GF-D8 (cell line): ENCODE measurements at places on chromosomes 4 and X.

- DNase-seq, result no peak
These were observed 8.8 kb downstream of the TMPRSS11D start for GRCh38 chr4:67874986-67875385.

- peak; percentile 8 for DNase-seq
These were observed 487 bp downstream of the TBCK start for GRCh38 chr4:106315476-106315967.

- peak; percentile 63 for DNase-seq
These were observed 28.3 kb upstream of the AP1S2 start for GRCh38 chrX:15882704-15883539.

GRCh38 chr4:126604268-126604867 is 1028.4 kb upstream of the INTU start:
- DNase-seq, result no peak

DNA sequence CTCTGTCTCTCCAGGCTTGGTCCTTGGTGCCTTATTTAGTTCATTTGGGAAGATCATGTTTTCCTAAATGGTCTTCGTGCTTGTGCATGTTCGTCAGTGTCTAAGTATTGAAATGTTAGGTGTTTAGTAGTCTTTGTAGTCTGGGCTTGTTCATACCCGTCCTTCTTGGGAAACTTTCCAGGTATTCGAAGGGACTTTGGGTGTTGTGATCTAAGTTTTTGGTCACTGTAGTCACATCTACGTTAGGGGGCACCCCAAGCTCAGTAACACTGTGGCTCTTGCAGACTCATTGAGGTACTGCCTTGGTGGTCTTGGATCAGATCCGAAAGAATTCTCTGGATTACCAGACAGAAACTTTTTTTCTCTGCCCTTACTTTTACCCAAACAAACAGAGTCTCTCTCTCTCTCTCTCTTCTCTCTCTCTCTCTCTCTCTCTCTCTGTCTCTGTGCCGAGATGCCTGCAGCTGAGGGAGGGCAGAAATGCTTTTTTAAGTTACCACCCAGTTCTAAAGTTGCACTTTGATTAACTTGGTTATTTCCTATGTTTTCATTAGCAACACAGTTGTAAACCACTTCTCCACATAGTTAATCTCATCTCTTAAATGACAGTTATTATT is 67.6 kb upstream of the SLC7A3 start:
- DNase-seq, result no peak

DNA sequence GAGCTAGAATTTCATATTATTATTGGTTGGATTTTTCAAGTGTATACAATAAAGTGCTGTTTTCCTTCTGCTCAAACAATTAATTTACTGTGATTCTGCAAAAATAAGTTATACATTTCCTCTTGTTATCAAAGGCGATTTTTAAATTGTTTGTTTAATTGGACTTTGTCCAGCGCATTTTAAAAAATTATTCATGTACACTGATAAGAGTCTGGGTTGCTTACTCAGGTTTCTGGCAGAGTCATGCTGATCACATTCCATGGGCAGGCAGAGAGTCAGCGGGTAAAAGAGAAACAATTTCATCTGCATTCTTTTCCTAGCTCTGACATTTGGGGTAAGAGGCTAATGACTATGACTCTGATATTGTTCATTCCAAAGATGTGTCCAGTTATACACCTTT is 8.9 kb downstream of the FAT4 start:
- no peak for DNase-seq

- no peak for DNase-seq
These were observed 166.0 kb downstream of the FBXW7 start for GRCh38 chr4:152369902-152370295.
